Brain (organoid and tissue), 16 donors: ENCODE measurements at places on chromosomes 3 and 15.

- no peak for DNase-seq
Observed at GRCh38 chr3:61945657-61946056, 384.3 kb downstream of the PTPRG start.

GRCh38 chr3:169954142-169954756 lies 12.4 kb upstream of the SEC62 start:
- no peak for DNase-seq

GRCh38 chr15:56953790-56954189 lies 35.3 kb downstream of the TCF12 start:
- no peak for DNase-seq

- DNase-seq: no peak
Observed at GRCh38 chr15:101254157-101255050, 2.6 kb upstream of the CHSY1 start.

- DNase-seq: no peak
Observed at GRCh38 chr3:139284221-139284620, 59.6 kb upstream of the MRPS22 start.

DNA sequence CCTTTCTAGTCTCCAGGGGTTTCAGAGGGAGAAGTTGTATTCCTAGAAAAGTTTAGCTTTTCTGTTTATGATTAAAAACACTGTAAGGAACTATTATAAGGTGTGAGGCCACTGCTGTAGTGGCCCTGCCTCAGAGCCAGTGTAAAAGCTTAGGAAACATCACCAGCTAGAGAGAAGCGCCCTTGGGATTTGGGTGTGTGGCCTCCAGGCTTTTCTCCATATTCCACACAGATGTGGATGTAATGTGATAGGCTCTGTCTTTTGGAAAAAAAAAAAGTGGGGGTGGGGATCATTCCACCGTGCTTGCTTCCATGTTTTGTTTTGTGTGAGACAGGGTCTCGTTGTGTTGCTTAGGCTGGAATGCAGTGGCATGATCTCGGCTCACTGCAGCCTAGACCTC lies 13.9 kb downstream of the SEC61A1 start:
- DNase-seq: no peak

GRCh38 chr3:45387171-45387570 lies 1.2 kb upstream of the LARS2 start:
- DNase-seq: no peak

GRCh38 chr3:36381311-36381956 lies 1.1 kb downstream of the STAC start:
- DNase-seq: peak; percentile 15

DNA sequence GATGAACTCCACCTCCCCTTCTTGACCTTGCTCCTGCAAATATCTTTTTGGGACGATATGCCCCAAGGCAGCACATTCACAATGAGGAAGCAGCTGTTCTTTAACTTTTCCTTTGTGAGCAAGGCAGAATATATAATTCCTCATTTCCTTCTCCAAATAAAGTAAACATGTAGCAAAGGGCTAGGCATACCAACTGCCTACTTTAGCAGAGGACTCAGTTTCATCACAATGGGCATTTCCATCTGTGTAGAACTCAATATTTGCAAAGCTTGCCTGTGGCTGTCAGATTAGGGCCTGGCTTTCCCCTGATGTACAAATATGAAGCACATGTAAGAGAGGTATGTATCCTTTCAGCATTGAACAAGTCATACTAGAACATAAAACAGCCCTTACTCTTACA lies 366.9 kb downstream of the RSL24D1 start:
- DNase-seq: no peak

DNA sequence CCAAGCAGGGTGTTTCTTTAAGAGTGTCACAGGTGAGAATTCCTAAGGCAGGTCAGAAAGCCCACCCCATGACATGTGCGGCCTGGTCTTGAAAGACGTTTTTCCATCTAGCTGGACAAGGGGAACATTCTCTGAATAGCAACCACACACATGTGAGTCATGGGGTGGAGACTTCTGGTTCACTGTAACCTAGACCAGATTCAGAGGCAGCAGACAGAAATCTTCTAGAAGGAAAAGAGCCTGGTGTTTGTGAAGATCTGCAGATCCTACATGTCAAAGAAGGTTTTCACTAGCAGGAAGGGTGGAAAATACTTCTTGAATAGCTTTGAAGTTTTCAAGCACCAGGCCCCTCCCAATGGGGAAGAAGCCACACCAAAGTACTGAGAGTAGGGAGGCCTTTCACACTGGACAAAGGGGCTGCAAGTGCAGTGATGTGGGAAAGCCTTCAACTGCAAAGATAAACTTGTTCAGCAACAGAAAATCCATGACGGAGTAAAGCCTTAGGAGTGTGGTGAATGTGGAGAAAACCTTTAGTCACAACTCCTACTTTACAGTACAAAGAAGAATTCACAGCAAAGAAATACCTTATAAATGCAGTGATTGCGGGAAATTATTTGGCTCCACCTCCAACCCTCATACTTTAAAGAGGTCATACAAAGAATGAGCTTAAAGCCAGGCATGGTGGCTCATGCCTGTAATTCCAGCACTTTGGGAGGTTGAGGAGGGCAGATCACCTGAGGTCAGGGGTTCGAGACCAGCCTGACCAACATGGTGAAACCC lies 17.6 kb downstream of the ADAM10 start:
- DNase-seq: no peak

DNA sequence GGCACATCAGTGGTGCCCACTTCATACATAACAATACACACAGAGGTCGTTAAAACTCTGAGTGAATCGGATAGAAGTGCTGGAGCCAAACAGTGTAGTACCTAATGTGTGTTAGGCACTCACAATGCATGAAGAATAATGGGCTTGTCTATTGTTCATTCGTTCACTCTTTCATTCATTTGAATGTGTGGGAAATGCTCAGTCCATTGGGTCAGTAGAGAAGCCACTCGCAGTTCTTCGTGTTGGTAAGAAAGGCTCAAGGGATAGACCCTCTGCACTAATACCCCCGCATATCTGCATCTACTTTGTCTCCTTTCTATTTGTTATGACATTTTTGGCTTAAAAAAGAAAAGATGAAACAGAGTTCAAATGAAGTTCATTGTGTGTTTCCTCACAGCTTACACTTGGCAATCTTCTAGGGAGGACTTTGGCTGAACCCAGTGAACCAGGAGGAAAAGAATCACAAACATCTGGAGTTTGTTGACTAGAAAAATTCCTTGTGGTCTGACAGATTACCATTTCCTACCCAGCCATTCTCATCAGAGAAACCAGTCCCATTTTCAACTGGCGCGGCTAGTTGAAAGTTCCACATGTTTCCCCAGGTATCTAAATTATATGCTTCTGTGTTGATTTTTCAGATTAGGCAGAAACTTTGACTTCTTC lies 32.8 kb upstream of the MFSD1 start:
- no peak for DNase-seq

DNA sequence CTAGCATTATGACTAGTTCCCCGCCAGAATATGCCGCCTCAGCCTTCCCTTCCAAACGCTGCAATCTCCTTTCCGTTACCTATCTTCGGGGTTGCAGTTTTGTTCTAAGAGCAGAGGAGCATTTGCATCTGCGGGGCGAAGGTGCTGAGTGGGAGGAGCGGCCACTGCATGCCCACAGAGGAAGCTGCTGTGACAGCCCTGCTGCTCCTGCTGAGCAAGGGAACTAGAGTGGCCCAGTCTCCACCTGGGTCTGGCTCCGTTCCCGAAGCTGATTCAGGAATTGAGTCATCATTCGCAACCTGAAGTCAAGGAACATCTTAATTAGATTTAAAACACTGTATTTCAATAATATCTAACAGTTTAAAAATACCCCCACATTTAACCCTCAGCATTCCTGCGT lies 98.2 kb upstream of the TJP1 start:
- peak; percentile 25 for DNase-seq

DNA sequence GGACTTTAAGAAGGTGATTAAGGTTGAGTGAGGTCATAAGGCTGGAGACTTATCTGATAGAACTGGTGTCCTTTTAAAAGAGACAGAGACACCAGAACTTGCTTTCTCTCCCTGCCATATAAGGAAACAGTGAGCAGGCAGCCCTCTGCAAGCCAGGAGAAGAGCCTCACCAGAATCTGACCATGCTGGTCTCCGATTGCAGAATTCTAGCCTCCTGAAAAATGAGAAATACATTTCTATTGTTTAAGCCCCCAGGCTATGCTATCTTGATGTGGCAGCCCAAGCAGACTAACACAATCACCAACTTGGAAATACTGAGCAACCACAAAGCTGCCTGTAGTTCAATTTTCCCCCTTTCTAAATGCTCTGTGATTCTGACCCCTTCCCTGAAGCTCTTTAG lies 161.4 kb upstream of the RARB start:
- DNase-seq: no peak

DNA sequence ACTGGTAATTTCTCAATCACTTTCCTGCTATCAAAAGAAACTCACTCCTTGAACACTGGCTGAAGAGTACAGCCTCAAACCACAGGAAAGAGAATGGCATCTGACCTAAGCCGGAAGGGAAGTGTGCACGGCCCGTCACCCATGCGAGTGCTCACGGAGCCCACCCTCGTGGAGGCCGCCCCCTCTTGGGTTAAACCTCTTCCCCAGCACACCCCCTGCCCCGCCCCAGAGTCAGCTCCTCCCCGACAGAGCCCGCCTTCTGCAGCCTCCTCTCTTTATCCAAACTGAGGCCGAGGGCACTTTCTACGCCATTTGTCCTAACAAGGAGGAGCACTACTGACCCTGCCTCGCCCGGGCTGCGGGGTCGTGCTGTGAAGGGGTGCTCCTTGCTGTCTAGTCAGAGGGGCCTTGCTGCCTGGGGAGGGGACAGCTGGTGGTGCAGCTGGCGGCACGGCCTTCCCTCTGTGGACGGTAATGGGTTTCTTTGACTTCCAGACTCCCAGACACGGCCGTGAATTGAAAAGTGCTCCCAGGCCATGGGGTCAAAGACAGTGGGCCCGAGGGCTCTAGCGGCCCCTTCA lies 137.7 kb downstream of the NSMCE3 start:
- DNase-seq: no peak

DNA sequence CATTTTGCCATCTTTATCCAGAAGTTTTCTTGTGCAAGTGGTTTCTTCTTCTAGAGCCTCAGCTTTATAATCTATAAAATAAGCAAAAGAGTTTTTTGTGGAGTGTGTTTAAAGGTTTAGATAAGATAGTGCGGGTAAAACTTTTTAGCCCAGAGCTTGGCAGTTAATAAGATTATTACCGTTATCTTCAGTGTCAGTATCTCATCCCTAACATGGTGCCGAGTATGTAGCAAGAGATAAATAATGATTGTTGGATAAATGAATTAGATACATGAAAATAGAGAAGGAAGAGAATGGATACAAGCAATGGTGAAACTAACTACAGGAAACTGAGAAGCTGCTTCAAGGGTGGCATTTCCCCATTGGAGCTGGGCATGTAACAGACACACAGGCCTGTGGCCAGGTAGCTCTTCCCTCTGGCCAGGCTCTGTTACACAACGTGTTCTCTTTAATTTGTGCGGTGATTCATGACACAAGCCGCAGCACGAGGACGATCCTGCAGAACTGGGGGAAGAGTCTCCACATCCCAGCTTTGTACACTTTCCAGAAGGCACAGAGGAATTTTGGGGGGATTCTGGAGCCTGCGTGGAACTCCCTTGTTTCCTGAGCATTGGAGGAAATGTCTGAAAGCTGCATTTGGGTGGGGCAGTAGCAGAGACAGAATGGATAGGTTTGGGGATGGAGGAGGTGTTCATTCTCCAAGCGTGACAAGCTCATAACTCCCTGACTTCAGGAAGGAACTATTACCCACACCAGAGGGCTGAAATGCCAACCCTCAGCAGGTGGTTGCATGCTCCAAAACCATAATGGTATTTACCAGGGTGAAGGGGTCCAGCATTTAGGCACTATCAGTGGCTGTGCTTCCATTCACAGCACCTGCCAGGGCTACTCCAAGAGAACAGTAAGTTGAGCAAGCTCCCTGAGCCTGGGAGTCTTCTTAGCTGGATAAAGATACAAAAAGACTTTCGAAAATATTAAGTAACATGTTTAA lies 14.2 kb upstream of the ST6GAL1 start:
- no peak for DNase-seq

- no peak for DNase-seq
Observed at GRCh38 chr3:186254676-186255650, 107.1 kb downstream of the DGKG start.

DNA sequence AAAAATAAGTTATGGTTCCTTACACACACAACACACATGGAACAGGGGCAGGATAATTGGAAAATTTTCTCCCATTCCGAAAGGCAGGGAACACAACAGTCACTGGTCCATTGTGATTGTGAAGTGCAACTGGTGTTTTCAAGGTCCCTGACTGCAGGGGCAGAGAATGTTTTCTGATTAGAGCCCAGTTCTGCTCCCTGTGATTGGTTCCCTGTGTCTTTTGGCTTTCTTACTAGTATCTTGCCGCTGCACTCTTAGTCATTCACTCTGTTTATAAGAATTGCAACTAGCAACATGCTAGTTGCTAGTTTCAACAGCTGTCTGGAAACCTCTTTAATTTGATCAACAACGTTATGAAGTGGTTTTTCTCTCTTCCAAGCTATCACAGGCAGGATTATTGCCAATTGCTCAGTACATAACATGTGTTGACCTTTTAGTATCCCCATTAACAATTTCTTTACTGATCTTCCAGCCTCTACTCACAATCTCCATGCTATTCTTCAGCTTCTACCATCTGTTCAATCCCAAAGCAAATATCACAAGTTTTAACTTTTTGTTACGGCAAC lies 177.5 kb downstream of the EPHA6 start:
- DNase-seq: no peak

- DNase-seq: no peak
Observed at GRCh38 chr3:8837162-8837561, 67.7 kb upstream of the OXTR start.

DNA sequence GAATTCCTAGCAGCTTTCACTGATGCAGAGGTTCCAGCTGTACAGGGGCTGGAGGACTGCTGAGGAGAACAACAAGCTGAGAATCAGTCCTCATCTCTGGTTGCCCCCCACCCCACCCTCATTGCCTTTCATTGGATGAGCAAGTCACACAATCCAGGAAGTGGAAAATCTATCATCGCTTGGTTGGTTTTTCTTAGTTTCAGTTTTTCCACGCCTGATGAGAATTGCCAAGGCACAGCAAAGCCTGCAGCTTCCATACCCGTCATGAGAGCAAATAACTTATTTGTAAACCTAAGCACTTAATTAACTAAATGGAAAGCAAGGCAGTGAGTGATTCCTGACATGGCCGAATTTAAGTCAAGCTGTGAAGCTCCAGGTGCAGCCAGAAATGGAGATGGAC lies 21.4 kb upstream of the LIPC start:
- DNase-seq: no peak

GRCh38 chr3:150627557-150627956 lies 24.4 kb downstream of the SELENOT start:
- DNase-seq: peak; percentile 70

- DNase-seq: peak; percentile 47
Observed at GRCh38 chr15:77568014-77568972, 64.4 kb downstream of the LINGO1 start.

DNA sequence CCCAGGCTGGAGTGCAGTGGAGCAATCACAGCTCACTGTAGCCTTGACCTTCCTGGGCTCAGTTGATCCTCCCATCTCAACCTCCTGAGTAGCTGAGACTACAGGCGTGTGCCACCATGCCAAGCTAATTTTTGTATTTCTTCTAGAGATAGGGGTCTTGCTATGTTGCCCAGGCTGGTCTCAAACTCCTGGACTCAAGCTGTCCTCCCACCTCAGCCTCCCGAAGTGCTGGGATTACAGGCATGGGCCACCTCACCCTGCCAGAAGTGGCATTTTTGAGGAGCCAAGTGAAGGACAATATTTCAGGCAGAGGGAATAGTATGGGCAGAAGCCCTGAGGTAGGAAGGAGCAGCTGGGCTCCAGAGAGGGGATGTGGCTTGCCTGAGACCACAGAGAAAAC lies 4.7 kb downstream of the ANKDD1A start:
- DNase-seq: no peak

GRCh38 chr15:36643551-36643950 lies 64.1 kb downstream of the CDIN1 start:
- no peak for DNase-seq

GRCh38 chr15:71294911-71295602 lies 179.8 kb downstream of the THSD4 start:
- no peak for DNase-seq
